ENCODE measurements at places on chromosomes 11 and 22.
A peak's percentile ranks its signal among the peaks of the same experiment; 100 is the strongest.

DNA sequence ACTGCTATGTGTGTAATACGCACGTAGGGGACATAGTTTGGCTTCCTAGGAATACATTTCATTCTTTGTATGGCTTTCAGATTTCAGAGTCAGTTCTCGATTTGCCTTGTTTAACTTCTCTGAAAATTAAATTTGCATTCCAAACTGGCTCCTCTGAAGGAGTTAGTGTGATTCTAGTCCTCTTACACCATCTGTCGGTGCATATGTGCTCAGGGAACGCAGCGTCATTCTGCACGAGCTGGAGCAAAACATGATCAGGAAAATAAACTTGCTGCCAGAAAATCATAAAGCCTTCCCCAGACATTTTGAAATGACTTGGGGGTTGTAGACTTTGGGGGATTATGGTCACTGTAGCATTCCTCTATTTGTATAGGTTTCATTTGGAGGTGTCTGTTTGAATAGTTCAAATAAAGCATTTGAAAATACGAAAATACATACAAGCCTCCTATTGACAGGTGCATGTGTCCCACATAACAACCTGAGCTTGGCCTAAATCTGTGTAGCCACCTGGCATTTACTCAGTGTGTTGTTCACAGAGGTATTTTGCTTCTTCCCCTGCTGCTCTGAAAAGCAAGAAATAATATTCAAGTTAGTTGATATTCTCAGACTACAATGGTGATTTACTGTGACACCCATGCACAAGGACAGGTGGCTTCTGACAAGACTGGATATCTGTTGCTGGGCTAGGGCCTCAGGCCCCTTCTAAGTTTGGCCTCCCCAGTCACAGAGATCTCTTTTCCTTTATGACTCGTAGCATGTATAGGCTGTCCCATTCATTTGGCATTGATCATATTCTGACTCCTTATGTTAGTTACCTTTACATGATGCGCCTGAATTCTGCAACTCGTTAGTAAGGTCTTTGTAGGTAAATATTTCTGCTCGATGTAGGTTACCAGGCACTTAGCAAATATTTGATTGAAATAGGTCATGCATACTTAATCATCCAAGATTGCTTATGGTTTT lies 81.6 kb upstream of the SORL1-AS1 start:
- no peak for DNase-seq

DNA sequence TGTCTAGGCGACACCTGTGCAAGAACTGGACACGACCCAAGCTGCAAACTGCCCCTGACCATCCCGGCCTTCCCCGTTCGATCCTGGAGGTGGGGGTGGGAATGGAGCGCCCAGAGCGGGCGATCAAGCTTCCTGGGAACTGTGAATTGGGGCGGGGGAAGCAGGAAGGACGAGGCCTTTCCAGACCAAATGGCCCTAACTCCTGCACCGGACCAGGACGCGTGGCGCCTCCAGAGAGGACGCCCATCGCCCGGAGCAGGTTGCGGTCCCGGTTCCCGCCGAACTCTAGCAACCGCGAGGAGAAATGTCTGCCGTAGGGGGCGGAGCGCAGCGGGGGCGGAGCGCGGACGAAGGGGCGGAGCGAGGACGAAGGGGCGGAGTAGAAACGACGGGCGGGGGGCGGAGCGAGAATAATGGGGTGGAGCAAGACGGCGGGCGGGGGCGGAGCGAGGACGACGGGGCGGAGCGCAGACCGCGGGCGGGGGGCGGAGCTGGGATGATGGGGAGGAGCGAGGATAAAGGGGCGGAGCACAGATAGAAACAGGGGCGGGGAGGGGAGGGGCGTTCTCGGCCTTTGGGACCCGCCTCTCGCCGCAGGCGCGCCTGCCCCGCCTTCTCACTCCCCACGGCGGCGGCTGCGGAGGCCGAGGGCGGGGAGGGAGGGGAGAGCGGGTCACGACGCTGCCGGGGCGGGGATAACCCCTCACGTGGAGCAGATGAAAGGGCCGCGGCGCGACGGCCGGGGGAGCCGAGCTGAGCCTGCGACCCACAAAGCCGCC lies at the start of gene ZNRF3:
Gene ZNRF3, plus strand, starts transcription at position 695 of the 779 bp plus-strand sequence. CDS start 195 bp downstream, outside the sequence.
- peak; percentile 63 for DNase-seq

GRCh38 chr11:117669062-117669461 lies 128.0 kb downstream of the DSCAML1 start:
- no peak for DNase-seq

DNA sequence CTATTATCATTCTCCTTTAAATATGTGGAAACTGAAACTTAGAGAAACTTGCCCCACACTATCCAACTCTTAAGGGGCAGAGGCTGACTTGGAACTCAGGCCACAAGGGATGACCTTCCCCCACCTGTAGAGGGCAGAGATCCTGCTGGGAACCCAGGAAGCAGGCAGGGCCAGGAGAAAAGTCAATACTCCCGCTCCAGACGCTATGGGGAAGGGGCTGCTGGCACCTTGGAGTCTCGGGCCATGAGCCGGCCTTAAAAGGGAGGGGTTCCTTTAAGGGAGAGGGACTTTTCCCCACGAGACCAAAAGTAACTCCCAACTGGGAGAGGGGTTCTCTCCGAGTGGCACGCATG lies 620 bp upstream of the ANO5 start:
- no peak for DNase-seq

DNA sequence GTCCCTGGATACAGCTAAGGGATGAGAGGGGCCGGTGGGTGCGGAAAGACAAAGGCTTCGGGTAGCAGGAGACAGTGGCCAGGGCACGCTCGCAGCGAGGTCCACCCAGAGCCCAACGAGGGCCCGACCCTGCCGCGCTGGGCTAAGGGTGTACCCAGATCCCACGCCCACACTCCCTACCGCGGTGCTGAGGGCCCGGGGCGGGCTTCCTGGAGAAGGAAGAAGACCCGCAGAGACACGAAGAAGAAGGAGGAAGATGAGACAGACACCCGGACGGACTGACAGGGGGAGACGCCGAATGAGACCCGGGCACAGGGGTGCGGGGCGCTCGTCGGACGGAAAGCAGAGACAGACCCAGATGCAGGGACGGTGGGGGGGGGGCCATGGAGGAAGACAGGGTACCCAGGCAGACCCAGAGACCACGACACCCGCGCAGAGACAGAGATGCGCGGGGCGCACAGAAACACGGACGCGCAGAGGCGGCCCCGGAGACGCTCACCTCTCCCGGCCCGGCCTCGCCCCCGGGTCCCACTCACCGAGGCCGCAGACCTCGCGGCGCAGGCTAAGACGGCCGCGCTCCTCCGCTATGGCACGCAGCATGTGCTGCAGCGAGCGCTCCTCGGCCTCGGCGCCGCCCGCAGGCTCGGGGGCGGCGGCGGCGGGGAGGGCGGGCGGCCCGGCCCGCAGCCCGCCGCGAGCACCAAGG lies 437 bp downstream of the KIAA0930 start:
- no peak for DNase-seq

DNA sequence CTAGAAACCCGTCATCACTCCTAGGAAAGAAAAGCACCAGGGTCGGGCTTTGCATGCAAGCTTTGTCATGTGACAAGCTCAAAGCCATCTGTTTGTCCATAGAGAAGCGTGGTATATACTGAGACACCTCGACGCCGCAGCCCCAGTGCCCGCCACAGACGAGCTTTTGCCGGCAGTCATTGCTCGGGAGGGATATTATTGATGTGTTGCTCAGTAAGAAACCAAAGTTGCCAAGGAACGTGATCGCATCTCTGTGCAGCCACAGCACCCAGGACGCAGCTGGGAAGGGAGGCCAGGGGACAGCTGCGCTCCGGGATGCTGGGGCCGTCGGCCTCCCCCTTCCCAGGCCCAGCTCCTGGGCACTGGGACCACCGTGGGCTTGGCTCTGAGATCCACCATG lies 89.5 kb upstream of the KCNQ1OT1 start:
- no peak for DNase-seq

- DNase-seq, result no peak
Observed at GRCh38 chr11:78420796-78421209, 3.2 kb upstream of the GAB2 start.

DNA sequence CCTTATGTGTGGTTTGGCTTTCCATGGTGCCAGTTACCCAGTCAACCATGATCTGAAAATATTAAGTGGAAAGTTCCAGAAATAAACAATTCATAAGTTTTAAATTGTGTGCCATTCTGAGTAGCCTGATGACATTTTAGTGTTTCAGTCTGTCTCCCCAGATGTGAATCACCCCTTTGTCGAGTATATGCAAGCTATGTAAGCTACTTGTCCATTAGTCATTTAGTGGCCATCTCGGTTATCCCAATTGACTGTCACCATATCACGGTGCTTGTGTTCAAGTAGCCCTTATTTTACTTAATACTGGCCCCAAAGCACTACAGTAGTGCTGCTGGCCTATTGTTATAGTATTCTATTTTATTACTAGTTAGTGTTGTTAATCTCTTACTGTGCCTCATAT lies 44.9 kb downstream of the ATG16L2 start:
- DNase-seq, result no peak

DNA sequence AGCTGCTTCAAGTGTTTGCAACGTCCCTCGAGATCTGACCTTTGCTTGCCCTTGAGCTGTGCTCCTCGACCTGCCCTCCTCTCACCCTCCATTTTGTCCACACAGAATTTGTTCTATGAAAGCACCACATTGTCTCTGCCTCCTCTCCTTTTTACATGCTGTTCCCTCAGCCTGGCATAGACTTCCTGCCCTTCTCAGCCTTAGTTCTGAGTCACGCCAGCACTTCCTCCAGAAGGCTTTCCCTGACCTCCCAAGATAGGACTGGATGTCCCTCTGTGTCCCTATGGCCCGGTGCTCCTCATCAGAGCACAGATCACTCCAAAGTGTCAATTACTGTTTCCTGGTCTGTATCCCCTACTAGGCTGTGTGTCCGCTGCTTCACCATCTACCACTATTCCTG lies 16.2 kb downstream of the JHY start:
- no peak for DNase-seq

DNA sequence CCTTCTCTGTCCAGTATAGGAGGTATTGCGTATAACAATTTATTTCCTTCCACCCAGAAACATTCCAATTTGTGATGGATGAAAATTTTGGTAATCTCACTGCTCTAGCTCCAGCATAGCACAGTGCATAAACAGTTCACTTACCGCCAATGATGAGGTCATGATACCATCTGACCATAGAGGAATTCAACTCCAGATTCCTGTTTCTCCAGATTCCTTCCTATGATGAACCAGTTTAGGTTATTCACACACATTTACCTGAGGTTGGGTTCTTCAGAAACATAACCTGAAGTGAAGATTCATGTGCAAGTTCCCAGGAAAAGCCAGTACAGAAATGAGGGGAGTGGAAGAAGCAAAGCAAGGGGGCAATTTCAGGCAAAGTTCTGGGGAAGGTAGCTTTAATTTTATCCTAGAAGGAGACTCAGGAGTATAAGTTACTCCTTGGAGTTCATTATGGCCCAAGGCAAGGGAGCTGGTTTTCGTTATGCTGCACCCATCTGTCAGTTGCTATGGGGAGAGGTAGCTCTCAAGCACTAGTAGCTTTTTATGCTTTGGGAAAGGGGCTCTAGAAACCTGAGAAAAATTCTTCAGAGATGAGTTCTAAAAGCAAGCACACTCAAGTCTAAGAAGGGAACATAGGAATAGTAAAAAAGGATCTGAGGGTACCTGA lies 121.6 kb downstream of the CASP12 start:
- DNase-seq, result no peak

- no peak for DNase-seq
Observed at GRCh38 chr11:48193876-48194275, 22.7 kb upstream of the OR4B1 start.

GRCh38 chr22:40642316-40642715 lies 5.8 kb upstream of the MRTFA start:
- DNase-seq, result no peak

DNA sequence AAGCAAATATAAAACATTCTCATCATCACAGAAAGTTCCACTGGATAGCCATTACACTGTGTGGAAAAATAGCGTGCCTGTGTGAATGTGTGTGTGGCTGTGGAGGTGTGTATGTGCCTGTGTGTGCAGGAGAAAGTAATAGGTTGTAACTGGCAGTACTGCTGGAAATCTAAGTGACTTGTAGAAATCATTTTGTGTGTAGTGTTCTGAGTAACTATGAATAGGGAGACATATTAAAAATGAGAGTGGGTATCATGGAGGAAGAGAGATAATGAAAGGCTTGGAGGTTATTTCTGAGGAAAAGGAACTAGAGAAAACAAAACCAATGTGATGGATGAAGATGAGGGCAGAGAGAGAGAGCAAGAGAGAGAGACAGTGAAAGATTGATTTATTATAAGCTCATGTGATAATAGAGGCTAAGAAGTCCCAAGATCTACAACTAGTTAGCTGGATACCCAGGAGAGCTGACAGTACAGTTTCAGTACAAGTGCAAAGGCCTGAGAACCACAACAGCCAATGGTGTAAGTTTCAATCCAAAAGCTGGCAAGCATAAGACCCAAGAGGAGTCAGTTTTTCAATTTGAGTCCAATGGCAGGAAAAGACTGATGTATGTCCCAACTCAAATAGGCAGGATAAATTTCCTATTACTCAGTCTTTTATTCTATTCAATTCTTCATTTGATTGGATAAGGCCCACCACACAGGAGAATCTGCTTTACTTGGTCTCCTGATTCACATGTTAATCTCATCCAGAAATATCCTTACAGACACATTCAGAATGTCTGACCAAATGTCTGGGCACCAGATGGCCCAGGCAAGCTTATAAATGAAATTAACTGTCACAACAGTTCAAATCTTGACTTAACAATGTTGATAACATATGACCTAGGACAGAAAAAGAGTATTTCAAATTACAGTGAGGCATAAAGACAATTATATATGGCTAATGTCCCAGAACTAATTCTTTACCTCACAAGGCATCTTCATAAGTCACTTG lies 14.9 kb downstream of the KBTBD3 start:
- no peak for DNase-seq

DNA sequence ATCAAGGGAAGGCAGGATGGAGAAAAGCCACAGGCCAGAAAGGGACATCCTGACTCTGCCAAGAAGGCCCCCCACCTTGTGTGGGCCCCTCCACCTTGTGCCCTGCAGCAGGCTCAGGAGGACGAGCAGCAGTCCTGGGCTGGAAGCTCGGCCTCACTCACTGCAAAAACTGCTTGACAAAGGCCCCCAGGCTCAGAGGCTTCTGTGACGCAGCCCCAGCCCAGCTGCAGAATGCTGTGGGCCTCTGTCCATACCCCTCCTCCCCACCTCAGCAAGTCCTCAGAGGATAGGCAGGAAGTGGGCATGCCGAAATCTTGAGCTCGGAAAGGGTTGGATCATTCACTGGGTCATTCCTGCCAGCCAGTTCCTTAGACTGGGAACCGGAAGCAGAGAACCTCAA lies 61.9 kb downstream of the NRXN2 start:
- DNase-seq, result peak; percentile 34

GRCh38 chr11:4018641-4019040 lies 76.0 kb upstream of the RRM1 start:
- no peak for DNase-seq

- no peak for DNase-seq
Observed at GRCh38 chr22:43616645-43617044, 195.5 kb downstream of the EFCAB6 start.

DNA sequence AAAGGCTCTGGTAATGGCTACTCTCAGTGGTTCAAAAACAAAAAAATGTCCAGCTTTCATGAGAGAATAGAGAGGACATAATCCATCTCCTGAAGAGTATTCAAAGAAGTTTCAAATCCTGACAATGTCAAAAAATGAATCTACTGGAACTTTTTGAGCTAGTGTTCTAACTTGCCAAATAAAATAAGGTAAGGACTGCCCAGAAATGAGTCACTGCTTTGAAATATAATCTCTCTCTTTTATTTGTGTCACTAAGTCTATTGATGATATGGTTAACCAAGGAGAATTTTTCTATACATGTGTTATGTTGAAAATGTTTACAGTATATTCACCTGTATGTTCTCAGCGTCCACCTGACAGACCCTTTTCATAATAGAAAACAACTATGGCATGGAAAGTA lies 3.4 kb downstream of the GUCY1A2 start:
- no peak for DNase-seq
